ENCODE measurements at places on chromosomes 5 and 9. TPM values are rescaled to one million over a fixed set of nuclear protein-coding genes. Genes with fewer than 3 reads are reported as not detected.

Gene ZFP37
- 15.5 TPM for polyA plus RNA-seq

Gene UGT3A1
- polyA plus RNA-seq: 134 TPM

Gene HMCN2
- polyA plus RNA-seq: 1.6 TPM

Gene FBP2
- not detected for polyA plus RNA-seq

Gene TMC1
- polyA plus RNA-seq: 0.26 TPM

Gene SLIT3
- polyA plus RNA-seq: 55.4 TPM

Gene SLC6A19
- 63.9 TPM for polyA plus RNA-seq

Gene NCS1
- polyA plus RNA-seq: 32.3 TPM

Gene RASEF
- 7.3 TPM for polyA plus RNA-seq

Gene PCDHA8
- not detected for polyA plus RNA-seq

Gene EIF4E1B
- 0.08 TPM for polyA plus RNA-seq

Gene SLCO6A1
- polyA plus RNA-seq: not detected

Gene FAM81B
- 5.7 TPM for polyA plus RNA-seq

Gene DMRT3
- 1.0 TPM for polyA plus RNA-seq

Gene TAF9
- polyA plus RNA-seq: 50.9 TPM

Gene ROPN1L
- polyA plus RNA-seq: 0.90 TPM

Gene HACD4
- 2.8 TPM for polyA plus RNA-seq

Gene KCNV2
- 0.21 TPM for polyA plus RNA-seq

Gene GRIN3A
- polyA plus RNA-seq: 3.1 TPM

Gene TLX3
- not detected for polyA plus RNA-seq

Gene MTRR
- polyA plus RNA-seq: 57.2 TPM

Gene NXNL2
- polyA plus RNA-seq: 2.9 TPM

Gene HAND1
- polyA plus RNA-seq: 0.10 TPM

Gene GLDC
- polyA plus RNA-seq: 25.3 TPM

Gene APBB3
- 31.3 TPM for polyA plus RNA-seq

Gene MARCOL
- not detected for polyA plus RNA-seq

Gene NUTM2F
- not detected for polyA plus RNA-seq

Measured in right renal pelvis (tissue), 4 donors.